ENCODE measurements at places on chromosomes 11 and 22. TPM values are rescaled to one million over a fixed set of nuclear protein-coding genes. Genes with fewer than 3 reads are reported as not detected.

The SMC1B gene
- 0.10 TPM for total RNA-seq

The RAB38 gene
- 0.15 TPM for total RNA-seq

The HORMAD2 gene
- not detected for total RNA-seq

The LMO2 gene
- total RNA-seq = 0.64 TPM

The DENND6B gene
- 5.8 TPM for total RNA-seq

The MS4A1 gene
- total RNA-seq = 0.59 TPM

The LRRC32 gene
- total RNA-seq = 0.15 TPM

The CBLIF gene
- not detected for total RNA-seq

The DUSP8 gene
- total RNA-seq = 5.5 TPM

GRCh38 chr11:64034411-64034811 lies 1.3 kb upstream of the FLRT1 start:
- no peak for DNase-seq

DNA sequence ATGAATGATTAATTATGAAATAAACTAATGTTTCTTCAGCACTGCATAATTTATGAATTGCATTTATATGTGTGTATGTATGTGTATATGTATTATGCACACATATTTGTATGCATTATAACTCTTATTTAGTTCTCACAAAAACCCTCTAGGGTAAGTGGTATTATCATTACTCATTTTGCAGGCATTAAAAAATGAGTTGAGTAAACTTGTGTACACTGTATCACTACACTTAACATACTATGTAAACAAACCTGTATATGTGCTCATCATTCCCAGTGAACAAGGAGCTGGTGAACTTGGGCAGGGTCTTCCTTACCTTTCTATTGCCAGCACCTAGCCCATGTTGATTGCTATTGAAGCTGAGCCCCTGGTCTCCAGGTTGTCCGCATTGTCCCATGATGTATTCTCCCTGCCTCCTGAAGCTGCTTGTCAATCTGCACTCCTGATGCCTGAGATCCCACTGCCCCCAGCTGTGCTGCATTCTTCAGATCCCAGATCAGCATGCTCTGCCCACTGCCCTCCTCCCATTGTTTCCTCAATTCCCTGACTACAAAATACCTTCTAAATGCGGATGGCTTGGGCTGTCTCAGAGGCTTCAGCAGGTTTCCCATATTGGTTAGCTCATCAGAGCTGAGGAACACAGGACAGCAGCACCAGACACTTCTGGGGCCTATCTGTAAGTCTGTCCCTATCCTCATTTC lies 267.9 kb upstream of the SESN3 start:
- no peak for DNase-seq

DNA sequence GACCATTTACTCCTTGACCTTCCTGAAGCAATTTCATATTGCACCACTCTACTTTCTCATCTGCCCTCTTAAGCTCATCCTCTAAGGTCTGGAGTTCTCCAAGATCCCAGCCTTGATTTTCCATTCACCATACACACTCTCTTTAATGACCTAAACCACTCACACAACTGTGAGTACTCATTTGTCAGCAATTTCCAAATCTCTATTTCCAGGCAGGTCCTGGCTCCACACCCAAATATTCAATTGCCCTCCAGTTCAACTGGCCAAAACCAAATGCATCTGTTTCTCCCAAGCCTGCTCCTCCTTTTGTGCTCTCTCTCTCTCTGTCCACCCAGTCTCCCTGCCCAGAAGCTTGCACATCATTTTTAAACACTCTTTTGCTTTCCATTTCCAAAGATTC lies 39.6 kb downstream of the NEU3 start:
- no peak for DNase-seq

DNA sequence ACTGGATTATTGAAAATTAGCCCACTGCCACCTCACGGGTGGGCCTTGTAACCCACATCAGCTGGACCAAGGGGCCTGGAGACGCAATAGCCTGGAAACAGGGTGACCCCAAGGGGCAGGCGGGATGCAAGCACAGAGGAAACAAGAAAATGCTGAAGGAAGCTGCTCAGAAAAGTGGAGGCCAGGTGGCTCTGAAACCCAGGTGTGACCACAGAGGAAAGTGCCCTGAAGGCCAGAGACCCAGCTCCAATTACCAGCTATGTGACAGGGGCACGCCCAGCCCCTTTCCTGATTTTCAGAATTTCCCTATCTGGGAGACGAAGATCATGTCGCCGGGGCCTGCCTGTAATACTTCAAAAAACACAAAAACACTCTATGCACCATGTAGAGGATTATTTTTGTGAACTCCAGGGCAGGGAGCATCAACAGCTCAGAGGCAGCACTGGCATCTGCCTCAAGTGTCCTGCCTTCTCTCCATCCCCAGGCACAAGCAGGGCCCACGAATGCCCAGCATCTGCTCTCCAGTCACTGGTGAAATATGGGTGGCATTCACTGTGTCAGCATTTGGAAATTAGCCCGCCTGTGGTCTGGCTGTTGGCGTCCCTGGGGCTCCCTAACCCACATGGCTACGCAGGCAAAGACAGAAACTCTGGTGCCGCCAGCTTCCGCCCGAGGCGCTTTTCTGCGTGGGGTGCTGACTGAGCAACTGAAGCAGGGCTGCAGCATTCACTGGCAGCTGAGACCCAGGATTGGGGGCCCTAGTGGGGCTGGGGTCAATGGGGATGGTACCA lies 6.3 kb downstream of the KCNJ1 start:
- no peak for DNase-seq

DNA sequence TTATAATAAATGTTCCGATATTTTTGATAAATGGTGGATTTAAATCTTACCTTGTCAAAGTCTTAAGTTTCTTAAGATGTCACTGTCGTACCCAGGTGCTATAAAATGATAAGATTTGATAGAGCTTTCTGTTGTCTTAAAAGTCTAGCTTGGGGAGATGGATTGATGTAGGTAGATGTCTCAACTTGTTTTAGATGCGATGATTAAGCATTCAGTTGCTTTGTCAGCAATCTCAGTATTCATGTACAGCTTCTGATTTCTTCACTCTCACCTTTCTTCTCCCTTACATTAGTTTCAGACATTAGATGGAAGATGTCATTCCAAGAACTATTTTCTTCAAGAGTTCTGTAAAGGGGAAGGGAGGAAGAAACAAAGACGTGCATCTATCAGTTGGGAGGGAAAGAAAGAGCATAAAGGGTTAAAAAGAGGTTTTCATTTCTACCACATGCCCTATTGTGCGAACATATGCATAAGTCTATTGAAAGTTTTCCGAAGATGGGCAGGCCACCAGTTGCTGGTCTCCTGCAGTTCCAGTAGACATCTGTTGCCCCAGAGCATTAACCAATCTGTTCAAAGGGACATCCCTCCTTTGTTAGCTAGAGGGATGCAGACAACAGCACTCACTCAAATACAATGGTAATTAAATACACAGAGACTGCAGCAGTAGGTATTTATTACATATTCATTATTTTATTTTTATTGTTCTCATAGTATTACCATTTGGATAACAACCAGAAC lies 38.4 kb downstream of the ZC3H12C start:
- DNase-seq = no peak

- DNase-seq = no peak
These were observed 7.6 kb upstream of the KCTD14 start for GRCh38 chr11:78030429-78031325.

DNA sequence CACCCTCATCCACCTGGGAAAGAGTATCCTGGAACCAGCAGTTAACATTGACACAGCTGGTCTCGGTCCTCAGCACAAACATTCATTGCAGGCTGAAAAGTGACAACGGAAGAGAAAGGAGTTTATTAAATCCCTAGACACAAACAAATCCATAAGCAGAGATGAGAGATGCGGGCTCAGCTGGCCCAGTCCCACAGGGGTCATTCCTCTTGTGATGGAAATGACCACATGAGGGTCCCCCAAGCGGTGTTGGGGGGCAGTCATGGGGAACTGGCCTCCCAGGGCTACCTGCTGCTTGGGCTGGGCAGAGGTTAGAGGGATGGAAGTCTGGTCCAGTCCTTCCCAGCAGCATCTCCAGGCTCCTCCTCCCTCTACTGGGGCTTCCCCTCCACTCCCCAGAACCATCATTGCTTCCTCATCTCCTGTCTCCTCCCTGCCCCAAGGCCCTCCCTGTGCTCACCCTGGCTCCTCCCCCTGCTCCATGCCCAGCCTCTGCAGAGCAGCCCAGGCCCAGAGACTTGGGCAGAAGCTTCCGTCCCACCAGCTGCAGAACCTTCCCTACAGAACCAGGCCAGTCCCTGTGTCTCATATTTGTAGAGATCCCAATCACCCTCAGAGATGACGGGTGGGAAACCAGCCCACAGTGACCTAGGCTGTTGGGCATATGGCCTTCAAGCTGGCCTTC lies 5.4 kb upstream of the IGLL5 start:
- DNase-seq = no peak

GRCh38 chr11:57406337-57406904 lies 16.0 kb upstream of the PRG2 start:
- DNase-seq = no peak

DNA sequence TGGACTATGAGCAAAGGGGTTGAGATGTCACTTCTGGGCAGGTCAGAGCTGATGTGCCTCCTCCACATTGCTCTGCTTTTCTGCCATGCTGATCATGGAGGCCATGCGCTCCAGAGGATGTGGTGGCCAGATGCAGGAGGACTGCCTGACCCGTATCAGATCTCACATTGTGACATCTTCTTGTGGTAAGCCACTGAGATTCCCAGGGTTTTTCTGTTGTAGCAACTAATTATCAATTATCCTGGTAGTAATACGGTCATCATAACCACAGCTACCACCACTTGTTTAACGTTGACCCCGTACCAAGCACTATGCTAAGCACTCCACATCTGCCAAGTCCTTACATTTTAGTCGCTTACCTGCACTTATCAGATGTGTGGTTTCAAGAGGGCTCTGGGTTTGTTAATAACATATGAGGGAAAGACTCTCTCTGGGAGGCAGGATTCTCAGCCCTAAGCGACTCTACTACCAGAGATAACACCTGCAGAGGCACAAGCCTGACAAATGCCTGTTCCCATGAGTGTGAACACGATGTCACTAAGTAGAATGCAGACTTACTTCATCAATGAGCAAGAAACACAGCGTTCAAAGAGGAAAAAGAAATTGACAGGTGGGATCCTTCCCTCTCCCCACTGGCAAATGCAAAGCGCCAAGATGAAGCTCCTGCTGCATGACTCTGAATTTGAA lies 63.6 kb upstream of the TIMP3 start:
- no peak for DNase-seq

DNA sequence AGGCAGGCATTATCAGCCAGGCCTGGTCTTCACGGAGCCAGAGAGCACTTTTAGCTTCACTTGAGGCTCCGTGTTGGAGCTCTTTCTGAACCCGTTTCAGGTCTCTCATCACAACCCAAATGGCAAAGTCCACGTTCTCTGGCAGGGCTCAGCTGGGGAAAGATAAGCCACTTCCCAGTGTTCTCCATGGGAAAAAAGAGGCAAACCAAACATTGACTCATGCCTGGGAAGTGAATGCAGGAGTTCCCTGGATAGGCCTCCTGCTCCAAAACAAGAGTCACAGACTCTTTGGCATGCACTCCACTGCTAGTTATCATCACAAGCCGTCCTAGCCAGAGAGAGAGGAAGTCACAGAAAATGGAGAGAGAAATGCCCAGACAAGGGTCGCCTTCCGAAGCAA lies 11.6 kb downstream of the OPCML start:
- DNase-seq = no peak

DNA sequence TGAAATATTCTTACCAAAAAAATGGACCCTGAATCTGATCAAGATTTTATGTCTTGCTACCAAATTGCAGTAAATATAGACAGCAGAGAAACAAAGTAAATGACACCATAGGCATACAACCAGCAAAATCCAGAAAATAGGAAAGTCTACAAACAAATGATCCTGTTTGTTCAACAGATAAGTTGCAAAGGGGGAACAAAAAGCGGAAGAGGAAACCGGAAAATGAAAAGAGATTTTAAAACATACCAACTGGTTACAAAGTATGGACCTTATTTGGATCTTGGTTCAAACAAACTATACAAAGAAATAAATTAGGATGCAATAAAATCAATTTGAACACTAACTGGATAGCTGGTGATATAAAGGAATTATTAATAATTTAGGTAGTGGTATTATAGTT lies 92.0 kb downstream of the TMPRSS5 start:
- DNase-seq = no peak

- no peak for DNase-seq
These were observed 283.9 kb upstream of the CNTN5 start for GRCh38 chr11:98736833-98737232.

GRCh38 chr11:90753546-90753945 lies 530.7 kb upstream of the CHORDC1 start:
- DNase-seq = no peak

DNA sequence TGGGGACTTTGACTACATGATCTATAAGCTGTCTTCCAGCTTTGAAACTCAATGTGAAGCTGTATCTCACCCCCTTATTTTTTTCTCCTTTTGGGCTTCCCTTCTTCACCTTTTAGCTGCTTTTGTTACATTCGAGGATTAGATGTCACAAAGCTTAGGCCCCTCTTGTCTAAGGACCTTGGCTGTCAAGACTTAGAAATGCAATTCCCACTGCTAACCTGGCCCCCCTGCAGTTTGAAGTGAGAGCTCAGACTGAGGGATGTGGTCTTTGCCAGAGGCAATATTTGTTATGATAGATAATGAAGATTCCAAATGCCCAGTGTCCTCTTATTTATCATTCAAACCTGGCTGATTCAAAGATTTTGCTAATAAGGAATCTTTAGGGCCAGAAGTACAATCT lies 128.3 kb downstream of the ARL14EP start:
- DNase-seq = no peak

DNA sequence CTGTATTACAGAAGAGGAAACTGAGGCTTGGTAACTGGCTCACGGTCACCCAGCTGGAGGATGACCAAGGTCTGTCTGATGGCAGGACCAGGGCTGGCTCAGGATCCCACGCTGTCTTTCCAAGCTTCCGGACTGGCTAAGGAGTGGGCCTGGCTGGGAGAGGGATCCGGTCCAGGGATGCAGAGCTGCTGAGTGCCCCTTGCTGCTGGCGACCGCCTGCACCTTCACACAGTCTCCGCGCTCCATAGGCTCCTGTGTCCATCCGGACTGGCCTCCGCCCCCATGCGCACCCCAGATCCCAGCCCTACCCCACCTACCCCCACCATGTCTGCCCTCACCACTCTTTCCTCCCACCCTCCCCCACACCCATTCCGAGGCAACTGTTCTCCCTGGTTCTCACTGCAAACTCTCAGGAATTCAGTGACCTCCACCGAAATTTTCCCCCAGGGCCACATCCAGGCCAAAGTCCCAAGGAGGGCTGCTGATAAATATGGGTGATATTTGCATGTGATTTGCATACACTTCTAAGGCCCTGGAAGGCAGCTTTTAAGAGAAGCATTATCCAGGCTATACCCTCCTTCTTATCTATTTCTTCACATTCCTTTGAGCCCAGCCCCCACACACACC lies 48.5 kb upstream of the SLC35C1 start:
- no peak for DNase-seq

GRCh38 chr11:19980957-19981669 lies 179.2 kb downstream of the DBX1 start:
- no peak for DNase-seq
